T-helper 17 cell (primary cell): ENCODE measurements at places on chromosomes 7 and 10.

DNA sequence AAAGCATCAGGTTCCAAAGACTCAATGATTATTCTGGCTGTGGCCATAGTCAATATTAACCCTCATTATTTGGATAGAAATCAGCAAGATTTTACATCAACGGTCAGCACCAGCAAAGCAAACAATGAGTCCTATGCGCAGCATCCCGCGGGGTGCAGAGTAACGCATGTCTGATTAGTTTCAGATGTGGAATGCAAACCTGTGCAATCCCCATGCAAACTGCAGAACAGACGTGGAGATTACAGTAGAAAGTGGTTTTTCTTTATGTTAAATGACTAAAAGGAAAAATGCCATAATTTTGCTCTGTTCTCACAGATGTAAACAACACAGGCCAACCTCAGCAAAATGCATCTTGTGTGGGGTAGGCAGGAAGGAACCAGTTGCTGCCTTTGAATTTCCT is 258.1 kb upstream of the GRB10 start:
- DNase-seq: no peak

DNA sequence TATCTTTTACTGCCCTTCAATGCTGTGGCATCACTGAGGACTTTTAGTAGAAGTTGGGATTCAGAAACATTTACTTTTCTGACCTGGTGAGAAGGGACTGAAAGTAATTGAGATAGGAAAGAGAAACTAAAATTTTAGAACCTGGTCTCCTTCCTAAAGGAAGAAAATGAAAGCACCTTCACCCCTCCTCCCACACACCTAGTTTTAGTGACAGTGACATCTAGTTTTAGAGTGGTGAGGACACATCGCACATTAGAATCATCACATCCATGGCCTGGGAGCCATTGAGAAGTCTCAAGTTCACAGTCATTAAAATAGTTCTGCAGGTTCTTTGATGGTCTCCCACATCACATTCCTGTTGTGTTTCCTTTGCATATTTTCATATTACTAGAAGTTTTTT is 16.1 kb downstream of the TAS2R41 start:
- no peak for DNase-seq

GRCh38 chr7:140983802-140984201 is 30.9 kb downstream of the MRPS33 start:
- DNase-seq: no peak

DNA sequence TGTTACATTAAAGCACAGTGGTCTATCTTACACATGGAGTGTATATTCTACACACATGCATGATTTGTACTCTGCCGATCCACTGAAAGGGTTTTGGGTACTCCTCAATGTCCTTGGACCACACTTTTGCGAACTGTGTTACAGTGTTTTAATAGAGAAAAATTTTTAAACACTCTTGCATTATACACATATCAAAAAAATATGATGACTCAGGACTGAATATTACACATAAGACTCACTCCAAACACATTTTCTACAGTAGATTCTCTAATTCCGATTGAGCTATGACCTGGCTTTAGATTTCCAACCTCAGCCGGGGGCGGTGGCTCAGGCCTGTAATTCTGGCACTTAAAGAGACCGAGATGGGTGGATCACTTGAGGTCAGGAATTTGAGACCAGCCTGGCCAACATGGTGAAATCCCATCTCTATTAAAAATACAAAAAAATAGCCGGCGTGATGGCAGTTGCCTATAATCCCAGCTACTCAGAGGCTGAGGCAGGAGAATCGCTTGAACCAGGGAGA is 222.4 kb downstream of the CACNA2D1 start:
- no peak for DNase-seq

- no peak for DNase-seq
Measured at GRCh38 chr7:120307991-120308545, 35.1 kb downstream of the KCND2 start.
